ENCODE measurements at places on chromosomes 13 and 19.

DNA sequence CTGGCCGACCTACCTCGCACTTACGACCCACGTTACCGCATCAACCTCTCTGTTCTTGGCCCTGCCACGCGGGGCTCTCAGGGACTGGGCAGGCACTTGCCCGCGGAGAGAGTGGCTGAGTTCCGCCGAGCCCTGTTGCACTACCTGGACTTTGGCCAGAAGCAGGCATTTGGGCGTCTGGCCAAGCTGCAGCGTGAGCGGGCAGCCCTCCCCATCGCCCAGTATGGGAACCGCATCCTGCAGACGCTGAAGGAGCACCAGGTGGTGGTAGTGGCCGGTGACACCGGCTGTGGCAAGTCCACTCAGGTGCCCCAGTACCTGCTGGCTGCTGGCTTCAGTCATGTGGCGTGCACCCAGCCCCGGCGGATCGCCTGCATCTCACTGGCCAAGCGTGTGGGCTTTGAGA is 4.2 kb downstream of the DHX34 start:
- no peak for DNase-seq

- DNase-seq = no peak
Measured at GRCh38 chr13:74021505-74021904, 112.7 kb downstream of the KLF12 start.

DNA sequence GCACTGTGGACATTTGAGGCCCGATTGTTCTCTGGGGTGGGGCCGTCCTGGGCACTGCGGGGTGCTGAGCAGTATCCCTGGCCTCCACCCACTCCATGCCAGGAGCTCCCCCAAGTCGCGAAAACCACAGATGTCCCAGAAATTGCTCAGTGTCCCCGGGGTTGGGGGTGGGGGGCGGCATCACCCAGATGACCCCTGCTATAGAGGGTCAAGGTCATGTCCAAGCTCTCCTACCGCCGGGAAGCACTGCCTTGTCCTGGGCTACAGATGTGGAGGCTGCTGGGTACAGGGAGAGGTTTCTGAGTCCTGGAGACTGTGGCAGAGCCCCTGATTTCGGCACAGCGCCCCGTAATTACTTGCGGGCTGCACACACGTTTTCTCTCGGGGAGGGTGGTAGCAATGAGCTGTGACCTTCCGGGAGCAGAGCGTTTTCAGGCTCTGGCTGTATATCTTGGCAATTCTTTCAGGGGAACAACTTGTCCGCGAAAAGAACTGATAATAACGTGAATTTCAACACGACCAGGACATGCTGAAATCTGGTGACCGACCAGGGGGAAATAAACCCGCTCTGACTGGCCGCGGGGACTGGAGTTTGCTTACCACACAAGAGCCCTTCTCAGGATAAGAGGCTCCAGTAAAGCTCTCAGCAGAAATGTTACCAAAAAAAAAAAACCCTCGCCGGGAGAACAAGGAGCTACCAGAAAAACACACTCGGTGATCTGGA is 68.1 kb downstream of the GNG7 start:
- no peak for DNase-seq

DNA sequence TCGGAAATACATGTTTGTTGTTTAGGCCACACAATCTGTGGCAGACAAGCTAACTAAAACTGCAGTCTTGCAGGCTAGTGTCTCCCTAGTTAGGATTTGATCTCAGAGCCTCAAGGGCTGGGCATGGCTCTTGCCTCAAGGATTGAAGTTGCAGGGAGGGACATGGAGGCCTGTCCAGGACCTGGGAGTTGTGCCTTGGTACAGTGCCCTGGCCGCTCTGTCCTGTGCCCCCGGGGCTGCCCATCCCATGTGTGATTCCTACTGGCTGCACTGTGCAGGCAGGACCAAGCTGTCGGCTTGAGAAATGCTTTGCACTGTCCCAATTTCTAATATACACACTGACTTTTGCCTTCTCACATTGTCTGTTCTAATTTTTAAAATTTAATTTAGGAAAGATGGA is 7.5 kb upstream of the ZNF256 start:
- DNase-seq = no peak

DNA sequence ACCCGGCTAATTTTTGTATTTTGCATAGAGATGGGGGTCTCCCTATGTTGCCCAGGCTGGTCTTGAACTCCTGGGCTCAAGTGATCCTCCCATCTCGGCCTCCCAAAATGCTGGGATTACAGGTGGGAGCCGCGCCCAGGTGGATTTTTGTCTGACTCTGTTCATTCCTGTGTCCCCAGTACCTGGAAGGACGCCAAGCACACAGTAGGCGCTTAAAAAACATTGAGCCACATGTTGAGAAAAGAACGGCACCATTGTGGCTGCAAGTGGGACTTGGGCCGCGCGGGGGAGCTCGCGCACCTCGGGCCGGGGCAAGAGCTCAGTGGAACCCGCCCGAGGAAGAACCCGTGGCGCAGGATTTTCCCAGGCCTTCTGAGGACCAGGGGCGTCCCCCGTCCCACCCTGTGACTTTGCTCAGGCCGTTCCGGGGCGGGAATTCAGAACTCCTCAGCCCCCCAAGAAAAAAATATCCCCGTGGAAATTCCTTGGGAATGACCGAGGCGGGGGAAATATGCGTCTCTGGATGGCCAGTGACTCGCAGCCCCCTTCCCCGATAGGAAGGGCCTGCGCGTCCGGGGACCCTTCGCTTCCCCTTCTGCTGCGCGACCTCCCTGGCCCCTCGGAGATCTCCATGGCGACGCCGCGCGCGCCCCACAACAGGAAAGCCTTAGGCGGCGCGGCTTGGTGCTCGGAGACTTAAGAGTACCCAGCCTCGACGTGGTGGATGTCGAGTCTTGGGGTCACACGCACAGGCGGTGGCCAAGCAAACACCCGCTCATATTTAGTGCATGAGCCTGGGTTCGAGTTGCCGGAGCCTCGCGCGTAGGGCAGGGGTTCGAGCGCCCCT is 1.4 kb upstream of the ICAM1 start:
- peak; percentile 70 for DNase-seq

DNA sequence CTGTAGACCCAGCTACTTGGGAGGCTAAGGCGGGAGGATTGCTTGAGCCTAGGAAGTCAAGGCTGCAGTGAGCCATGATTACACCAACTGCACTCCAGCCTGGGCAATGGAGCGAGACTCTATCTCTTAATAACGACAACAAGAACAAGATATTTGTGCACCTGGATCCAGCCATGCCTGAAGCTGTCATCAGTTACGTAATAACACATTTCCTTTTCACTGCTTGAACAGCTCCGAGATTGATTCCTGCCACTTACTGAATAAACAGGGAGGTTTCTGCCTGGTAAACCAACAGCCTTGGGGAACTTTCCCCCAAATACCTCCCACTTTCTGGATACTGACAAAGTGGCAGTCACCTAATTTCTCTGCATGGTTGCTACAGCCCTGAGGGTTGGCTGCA is 5.4 kb downstream of the KANK2 start:
- no peak for DNase-seq

DNA sequence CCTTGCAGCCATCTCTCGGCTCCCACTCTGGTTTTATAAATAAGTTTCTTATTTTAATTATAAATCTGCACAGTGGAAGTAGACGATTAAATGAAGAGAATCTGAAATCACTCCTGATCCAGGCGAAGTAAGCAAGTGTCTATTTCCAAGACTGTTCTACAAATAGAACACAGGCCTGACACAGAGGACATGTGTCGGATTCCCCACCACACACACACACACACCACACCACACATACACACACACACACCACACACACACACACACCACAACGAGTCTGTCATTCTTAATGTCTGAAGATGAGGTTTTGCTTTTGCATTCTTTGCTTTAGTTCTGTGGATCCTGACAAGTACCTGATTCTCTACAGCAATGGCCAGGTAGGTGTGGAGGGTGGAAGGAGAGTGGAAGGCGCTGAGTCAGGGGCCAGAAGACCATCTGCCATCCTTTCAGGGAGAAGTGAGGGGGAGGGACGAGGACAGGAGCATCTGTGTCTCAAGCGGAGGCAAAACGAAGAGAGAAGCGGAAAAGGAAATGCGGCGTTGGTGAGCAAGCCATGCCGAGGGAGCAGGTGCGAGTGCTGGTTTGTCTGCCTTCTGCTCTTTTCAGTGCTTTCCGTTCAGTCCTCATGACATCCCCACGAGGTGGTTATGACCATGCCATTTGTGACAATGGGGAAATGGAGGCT is 110.2 kb downstream of the TEX26 start:
- DNase-seq = no peak

DNA sequence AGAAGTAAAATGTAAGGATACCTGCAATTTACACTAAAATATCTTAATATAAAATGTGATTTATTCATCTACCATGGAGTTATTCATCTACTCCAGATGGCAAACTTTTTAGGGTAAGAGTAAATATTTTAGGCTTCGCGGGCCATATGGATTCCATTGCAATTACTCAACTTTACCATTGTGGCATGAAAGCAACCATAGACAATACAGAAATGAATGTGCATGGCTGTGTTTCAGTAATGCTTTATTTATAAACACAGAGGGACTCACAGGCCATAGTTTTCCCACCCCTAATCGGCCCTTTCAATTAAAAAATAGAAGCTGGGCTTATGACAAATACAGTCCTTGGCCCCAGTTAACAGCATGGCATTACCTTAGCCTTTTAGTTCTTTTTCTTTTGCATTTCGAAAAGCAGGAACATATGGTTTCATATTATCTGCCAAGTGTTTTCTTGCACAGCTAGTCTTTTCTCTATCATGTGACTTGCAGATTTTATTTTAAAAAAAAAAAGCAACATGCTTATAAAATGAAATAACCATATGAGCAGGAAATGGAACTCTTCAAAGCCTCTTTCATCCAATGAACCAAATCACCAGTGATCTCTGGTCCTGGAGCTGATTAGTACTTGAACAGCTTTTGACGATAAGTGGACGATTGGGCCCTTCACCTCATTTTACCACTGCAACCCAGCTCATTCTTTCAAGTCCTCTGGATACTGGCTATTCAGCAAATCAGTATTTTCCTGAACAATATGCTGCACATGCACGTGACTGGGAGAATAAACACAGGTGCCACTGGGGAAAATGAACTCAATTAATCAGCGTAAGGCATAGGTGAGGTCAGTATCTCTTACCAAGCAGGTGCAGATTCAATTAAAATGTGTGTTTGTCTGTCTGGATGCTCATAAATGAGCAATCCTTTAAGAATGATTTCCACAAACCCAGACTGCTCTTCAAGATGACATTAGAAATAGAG is 63.9 kb downstream of the LHFPL6 start:
- DNase-seq = no peak

GRCh38 chr13:71621174-71622124 is 245.6 kb downstream of the DACH1 start:
- no peak for DNase-seq

DNA sequence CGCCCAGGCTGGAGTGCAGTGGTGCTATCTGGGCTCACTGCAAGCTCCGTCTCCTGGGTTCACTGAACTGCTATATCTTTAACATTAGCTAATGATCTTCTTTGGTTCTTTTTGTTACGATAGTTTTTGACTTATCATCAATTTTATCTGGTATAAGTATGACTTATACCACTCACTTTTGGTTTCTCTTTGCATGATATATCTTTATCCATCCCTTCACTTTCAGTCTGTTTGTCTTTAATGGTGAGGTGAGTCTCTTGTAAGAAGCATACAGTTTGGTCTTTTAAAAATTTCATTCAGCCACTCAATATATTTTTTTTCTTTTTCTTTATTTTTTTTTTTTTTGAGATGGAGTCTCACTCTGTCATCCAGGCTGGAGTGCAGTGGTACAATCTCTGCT is 58.4 kb downstream of the ADGRE1 start:
- no peak for DNase-seq

GRCh38 chr13:26518451-26518959 is 39.0 kb upstream of the WASF3 start:
- DNase-seq = no peak

GRCh38 chr13:41813426-41813825 is 147.5 kb downstream of the VWA8 start:
- DNase-seq = no peak

DNA sequence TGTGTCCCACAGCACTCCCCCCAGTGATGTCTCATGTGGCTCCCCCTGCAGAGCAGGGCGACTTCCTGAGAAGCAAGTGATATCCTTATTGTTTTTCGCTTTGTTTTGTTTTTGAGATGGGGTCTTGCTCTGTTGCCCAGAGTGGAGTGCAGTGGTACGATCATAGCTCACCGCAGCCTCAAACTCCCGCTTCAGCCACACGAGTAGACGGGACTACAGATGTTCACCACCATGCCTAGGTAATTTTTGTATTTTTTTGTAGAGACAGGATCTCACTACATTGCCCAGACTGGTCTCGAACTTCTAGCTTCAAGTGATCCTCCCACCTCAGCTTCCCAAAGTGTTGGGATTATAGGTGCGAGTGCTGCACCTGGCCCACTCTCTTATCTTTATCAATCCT is 5.0 kb downstream of the CEP89 start:
- no peak for DNase-seq

DNA sequence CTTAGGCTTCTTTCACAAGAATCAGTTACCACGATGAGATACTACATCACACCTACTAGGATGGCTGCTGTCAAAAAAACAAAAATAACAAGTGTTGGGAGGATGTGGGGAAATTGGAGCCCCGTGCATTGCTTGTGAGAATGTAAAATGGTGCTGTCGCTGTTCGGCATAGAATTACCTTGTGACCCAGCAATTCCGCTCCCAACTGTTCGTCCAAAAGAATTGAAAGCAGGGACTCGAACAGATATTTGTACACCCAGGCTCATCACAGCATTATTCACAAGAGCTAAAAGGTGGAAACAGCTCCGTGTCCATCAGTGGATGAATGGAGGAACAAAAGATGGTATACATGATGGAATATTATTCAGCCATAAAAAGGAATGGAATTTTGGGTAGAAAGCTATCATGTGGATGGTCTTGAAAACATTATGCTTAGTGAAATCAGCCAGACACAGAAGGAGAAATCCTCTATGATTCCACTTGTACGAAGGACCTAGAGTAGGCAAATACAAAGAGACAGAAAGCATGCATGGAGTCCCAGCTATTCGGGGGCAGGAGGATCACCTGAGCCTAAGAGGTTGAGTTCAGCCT is 23.4 kb downstream of the PAK4 start:
- no peak for DNase-seq

DNA sequence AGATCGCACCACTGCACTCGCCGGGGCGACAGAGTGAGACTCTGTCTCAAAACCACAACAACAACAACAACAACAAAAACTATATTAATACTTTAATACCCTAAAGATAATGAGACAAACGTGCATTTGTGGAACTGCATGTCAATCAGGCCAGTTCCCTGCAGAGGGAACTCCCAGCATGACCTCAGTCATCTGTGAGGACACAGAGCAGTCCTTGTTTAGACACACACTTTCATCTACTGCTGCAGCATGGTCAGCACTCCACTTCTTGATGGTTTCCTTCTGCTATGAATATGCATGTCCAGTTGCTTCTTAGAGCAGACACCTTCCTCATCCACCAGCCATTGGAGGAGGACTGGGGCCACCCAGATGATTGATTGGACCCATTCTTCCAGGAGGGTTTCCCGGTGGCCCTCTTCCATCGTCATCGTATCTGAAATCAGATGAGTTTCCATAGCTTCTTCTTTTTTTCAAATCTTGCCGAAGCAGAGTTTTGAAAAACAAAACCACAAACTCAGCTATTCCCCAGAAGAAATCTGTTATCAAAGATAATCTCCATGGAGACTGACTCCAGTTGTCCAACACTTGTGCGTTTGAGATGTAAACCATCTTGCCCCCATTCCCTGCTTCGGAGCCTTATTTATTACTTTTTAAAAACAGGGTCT is 26.5 kb downstream of the ZNF607 start:
- DNase-seq = no peak

- no peak for DNase-seq
Measured at GRCh38 chr13:45479661-45480060, 14.9 kb downstream of the COG3 start.
